Psoas muscle (tissue), 8 donors: ENCODE measurements at places on chromosomes 2 and 18.

DNA sequence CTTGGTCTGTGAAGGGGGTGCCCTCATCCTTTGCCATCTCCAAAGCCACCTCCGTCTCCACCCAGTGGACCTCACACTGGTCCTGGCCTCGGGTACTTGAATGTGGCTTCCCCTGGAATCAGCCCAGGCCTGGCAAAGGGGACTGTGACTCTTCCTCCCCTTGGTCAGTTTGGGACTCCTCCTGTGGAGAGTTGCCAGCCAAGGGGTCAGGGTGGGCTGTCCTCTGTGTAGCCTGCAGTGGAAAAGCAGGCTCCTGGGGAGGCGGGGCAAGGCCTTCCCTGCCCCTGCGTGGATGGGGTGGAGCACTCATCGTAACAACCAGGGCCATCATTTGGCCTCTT is 59.8 kb downstream of the INHBB start:
- no peak for DNase-seq

GRCh38 chr2:30265052-30266015 is 34.0 kb downstream of the LBH start:
- no peak for DNase-seq

- DNase-seq = no peak
These were observed 21.0 kb downstream of the CIB4 start for GRCh38 chr2:26620031-26620605.

DNA sequence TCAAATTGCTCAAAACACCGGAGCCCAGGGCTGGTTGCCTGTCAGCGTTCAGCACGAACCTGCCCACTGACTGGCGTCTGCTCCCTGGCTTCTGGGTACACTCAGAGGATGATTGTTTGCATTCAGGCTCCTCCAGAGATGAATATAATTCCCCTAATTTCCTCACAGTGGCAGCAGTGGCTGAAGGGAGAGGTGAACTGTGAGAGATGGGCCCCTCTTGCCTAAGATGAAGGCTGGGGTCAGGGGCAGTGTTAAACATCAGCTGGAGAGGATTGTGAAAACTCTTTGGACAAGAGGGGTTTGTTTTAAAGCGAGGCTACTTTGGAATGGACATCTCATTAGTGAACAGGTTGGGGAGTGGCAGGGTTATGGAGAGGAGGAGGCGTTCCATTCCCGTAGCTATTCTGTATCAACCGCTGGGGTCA is 31.0 kb downstream of the TCF7L1 start:
- DNase-seq = no peak

DNA sequence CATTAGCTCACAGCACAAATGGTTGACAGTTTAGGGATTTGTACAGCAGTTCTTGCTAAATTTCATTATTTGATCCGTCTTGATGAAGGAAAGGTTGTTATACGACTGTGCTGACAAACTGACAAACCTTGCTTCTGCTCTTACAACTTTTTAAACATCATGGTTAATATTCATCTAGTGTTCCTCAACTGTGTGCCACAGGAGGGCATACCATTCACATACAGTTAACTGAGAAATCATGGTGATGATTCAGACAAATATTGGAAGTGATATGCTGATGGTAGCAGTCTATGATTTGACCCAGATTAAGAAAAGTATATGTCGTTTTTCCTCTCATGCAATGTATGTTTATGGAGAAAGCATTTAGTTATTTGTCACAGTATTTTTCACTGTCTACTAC is 129.8 kb upstream of the FSIP2 start:
- no peak for DNase-seq

GRCh38 chr18:30088238-30089015 is 954.1 kb downstream of the DSC3 start:
- no peak for DNase-seq

GRCh38 chr2:6657136-6657535 is 208.6 kb downstream of the CMPK2 start:
- no peak for DNase-seq

GRCh38 chr2:218271865-218272530 is 1.7 kb downstream of the PNKD start:
- peak; percentile 57 for DNase-seq

DNA sequence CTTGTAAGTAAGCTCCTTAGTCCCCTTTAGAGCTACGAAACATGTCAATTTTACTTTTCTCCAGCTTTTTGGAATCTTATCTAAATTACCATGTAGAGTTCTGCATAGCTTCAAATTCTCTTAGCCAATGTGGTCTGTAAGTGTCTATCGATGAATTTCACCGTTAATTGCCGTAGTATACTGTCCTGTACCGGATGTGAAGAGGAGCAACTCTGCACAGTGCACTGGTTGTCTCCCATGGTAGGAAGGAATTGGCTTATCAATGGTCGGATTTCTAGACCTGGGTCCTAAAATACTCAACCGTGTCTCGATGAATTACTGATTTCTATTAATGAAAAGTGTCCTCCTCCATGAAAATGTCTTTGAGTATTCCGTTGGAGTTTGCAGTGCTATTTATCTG is 1.9 kb downstream of the NOP58 start:
- no peak for DNase-seq

- DNase-seq = no peak
These were observed 98.9 kb downstream of the CSRNP3 start for GRCh38 chr2:165568361-165568760.

GRCh38 chr2:159046966-159047365 is 78.5 kb downstream of the TANC1 start:
- DNase-seq = no peak

DNA sequence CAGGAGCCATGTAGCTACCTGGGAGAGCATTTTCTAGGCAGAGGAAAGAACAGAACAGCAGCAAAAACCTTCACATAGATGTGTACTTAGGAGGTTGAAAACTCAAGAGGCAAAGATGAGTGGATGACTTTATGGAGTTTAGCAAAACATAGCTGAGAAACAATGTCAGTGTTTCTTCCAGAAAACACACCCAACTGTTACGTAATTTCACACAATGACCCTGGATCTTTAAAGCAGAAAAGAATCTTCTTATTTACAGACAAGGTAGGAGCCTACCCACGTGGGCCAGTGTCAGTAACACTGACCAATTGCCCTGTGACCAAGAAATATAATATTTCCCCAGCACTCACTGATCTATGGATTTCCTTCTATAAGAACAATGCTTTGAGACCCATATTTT is 254.6 kb downstream of the CDH20 start:
- DNase-seq = no peak

GRCh38 chr2:235605312-235606003 is 111.6 kb downstream of the AGAP1 start:
- peak; percentile 83 for DNase-seq

- DNase-seq = no peak
These were observed 170.8 kb downstream of the SUCLG1 start for GRCh38 chr2:84288293-84288692.

GRCh38 chr2:159637988-159638501 is 21.7 kb upstream of the BAZ2B start:
- DNase-seq = no peak

DNA sequence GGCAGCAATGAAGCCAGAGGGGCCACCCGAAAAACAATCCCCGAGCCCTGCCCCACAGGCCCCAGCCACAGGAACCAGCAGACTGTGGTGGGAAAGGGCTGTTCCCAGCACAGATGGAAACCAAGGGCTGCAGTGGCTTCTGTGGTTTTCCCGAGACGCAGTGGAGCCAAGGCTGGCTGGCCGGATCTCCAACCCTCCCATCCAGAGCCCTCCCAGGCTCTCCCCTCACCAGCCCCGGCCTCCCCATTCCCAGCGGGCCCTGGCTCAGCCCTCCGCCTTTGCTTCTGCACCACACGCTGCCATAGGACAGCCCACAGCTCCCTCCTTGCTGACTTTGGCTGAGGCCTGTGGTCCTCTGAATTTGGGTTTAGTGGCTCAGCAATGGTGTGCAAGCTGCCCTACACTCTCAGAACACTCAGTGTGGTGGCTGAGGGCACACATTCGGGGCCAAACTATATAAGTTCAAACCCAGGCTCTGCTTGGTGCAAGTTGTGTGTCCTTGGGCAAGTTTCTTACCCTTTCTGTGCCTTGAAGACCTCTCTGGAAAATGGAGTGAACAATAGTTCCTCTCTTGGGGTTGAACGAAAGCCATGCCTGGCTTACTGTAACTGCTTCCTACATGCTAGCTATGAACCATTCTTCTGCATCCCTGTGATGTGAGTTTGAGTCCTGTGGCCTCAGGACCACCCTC is 200.1 kb downstream of the SMAD7 start:
- DNase-seq = peak; percentile 36

- no peak for DNase-seq
These were observed 73.5 kb downstream of the MTCL1 start for GRCh38 chr18:8778824-8779223.

DNA sequence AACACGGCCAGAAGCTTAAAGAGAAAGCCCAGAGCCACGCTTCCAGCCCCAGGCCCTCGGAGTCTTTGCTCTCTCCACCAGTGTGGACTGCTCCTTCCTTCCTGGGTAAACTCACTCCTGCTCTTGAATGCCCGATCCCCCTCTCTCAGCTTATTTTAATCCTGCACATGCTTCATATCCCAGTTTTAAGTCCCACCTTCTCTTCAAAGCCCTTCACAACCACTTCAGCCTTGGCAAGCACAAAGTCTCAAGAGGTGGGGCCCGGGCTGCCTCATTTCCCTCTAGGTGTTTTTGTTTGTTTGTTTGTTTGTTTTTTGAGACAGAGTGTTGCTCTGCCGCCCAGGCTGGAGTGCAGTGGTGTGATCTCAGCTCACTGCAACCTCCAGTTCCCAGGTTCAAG is 21.6 kb upstream of the CREG2 start:
- DNase-seq = no peak

GRCh38 chr2:129318581-129319421 is 660.7 kb upstream of the RAB6C start:
- DNase-seq = no peak

- DNase-seq = no peak
These were observed 259.7 kb downstream of the LPIN1 start for GRCh38 chr2:12005886-12006681.

DNA sequence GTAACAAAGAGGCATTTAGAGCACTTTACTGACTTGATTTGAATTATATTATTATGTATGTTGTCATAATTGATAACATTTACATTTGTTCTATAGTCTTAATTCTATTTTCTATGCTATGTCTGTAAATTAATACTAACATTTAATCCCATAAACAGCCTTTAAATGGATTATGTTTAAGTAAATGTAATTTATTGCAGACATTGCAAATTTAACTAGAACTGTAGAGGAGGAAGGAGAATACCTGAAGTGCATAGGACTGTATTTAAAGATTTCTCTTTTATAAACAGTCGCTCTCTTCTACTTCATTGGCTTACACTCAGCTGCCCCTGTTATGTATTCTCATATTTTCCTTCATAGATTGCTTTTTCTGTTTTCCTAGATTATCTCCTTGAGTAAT is 92.4 kb downstream of the SPAG16 start:
- DNase-seq = no peak

DNA sequence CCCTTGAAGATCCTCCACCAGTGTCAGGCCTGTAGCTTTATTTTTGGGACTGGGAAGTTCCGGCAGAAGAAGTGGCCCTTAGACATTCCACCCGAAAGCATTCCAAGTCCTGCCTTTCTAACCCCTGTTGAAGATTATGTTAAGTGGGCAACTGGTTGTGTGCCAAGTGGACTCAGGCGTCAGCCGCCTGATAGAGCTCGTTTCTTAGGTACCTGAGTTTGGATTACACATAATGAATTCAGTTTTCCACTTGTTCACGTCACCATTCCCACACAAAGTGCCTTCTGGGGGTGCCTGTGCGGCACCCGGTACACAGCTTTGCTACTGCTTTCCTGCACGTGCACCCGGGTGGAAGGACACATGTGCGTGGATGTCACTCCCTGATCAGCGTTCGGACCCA is 156.5 kb downstream of the PTGR3 start:
- DNase-seq = no peak

DNA sequence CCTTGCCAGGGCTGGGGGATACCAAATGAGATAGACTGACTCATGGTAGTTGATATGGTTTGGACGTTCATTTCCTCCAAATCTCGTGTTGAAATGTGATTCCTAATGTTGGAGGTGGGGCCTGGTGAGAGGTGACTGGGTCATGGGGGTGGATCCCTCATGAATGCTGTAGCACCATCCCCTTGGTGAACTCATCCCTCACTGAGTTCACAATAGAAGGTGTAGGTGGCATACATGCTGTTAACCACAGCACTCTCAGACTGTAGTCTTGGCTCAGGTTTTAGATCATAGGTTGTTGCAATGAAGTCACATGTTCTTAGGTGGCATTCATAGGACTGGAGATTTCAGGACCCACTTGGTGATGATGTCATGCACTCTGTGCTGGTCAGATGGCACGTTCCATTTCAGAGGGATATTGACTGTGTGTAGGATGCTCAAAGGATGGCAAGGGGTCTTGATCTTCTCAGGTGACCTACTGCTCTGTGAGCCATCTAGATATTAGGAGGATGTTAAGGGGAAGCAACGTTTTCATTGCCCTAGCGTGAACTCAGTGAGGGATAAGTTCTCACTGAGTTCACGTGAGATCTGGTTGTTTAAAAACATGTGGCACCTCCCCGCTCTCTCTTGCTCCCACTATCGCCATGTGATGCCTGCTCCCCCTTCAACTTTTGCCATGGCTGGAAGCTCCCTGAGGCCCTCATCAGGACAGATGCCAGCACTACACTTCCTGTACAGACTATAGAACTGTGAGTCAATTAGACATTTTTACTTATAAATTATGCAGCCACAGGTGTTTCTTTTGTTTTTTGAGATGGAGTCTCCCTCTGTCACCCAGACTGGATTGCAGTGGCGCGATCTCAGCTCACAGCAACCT is 73.8 kb upstream of the ACAA2 start:
- no peak for DNase-seq

DNA sequence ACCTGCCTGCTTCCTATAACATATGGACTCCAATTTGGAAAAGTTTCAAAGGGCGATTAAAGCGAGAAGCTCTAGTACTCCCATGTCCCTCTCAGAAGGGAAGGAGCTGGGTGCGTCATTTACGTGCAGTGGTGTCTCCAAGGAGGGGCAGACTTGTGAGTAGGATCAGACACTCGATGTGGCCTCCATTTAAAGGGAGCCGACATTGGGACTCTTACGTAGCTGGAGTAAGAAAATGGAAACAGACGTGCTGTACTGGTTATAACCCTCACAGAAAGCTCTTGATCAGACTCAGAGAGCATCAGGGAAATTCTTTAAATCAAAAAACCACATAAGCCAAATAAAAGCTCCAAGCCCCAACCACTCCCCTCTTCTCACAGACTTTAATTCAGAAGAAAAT is 198.5 kb downstream of the KLHL29 start:
- DNase-seq = peak; percentile 4

GRCh38 chr18:25100418-25100817 is 251.5 kb downstream of the ZNF521 start:
- DNase-seq = no peak

GRCh38 chr2:233482616-233483015 is 84.0 kb downstream of the USP40 start:
- DNase-seq = no peak

GRCh38 chr2:213189001-213189899 is 37.8 kb upstream of the IKZF2 start:
- no peak for DNase-seq
